ENCODE measurements at places on chromosomes 2 and 18.
A peak's percentile ranks its signal among the peaks of the same experiment; 100 is the strongest.

- peaks cover 27% of the 10 kb centered on the region for H3K27me3 ChIP-seq
- peaks cover 7% of the 10 kb centered on the region for H3K4me1 ChIP-seq
- peak overlapping the region; percentile 61 for H3K27ac ChIP-seq
- peak; percentile 44 for DNase-seq
These were observed 15.5 kb upstream of the ECEL1 start for GRCh38 chr2:232502911-232503808.

GRCh38 chr2:223896833-223897311, 48.3 kb downstream of the WDFY1 start:
- peaks cover 25% of the 10 kb centered on the region for H3K36me3 ChIP-seq
- H3K4me3 ChIP-seq, result peak overlapping the region; percentile 77
- DNase-seq, result no peak
- peaks cover 49% of the 10 kb centered on the region for H3K4me1 ChIP-seq
- no peaks in the 10 kb centered on the region for H3K27me3 ChIP-seq
- peak overlapping the region; percentile 99 for H3K27ac ChIP-seq

- no peaks in the 10 kb centered on the region for H3K27me3 ChIP-seq
- H3K27ac ChIP-seq, result no peak overlapping the region
- no peaks in the 10 kb centered on the region for H3K36me3 ChIP-seq
These were observed 213.1 kb downstream of the DNER start for GRCh38 chr2:229501051-229501794.

DNA sequence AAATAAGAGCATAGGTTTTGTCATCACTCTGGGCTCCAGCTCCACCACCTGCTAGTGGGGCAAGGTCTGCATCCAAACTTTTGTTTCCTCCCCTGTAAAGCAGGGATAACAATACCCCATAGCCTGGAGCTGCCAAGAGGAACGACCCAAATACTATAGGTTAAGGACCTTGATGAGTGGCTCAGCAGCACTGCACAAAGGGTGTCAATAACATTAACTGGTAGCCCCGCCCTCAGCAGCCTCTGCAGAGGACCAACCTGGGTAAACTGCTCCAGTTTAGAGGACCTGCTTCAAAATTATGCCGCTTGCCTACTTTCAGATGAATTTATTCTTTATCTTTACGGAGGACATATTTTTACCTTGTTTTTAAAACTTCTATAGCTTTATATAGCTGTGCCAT, 65.8 kb upstream of the RIOK3 start:
- no peak overlapping the region for H3K27ac ChIP-seq
- DNase-seq, result no peak
- H3K27me3 ChIP-seq, result no peaks in the 10 kb centered on the region
- peaks cover 7% of the 10 kb centered on the region for H3K36me3 ChIP-seq

GRCh38 chr2:104733226-104733943, 120.5 kb upstream of the POU3F3 start:
- no peak overlapping the region for H3K27ac ChIP-seq
- peaks cover 7% of the 10 kb centered on the region for H3K27me3 ChIP-seq
- no peaks in the 10 kb centered on the region for H3K4me1 ChIP-seq

DNA sequence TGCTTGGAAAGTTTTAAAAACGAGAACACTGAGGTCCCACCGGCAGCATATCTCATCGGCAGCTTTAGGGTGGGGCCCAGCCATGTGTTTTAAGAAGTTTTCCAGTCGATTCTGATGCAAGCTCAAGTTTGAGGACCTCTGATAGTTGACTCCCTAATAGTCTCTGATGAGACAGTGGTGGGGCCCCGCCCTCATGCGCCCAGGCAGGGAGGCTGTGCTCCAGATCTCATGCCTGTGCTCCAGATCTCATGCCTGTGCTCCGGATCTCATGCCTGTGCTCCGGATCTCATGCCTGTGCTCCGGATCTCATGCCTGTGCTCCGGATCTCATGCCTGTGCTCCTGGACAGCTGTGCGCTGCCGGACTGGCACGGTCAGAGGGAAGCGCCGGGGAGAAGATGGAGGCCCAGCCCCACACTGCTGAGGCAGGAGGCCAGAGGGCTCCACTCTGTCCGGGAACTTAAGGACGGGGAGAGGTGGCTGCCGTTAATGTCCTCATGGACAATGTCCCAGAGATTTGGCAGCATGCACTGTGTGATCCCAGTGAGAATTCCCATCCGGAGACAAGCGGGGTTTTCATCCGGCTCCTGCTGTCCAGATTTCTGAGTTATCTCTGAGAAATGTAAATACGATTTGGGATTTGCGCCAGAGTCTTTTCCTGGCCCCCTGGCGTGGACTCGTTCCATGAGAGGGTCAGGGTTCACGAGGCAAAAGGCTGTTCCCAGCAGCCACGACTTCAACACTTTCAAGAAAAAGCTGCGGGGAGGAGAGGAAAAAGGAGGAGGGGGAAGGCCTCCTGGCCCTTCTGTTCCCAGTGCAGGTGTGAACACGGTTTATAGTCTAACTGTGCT, 9.4 kb upstream of the COLEC11 start:
- H3K4me1 ChIP-seq, result peaks cover under 1% of the 10 kb centered on the region
- DNase-seq, result no peak
- no peak overlapping the region for H3K4me3 ChIP-seq
- H3K27ac ChIP-seq, result no peak overlapping the region
- H3K27me3 ChIP-seq, result no peaks in the 10 kb centered on the region
